ENCODE measurements at places on chromosomes 5 and 9.
A peak's percentile ranks its signal among the peaks of the same experiment; 100 is the strongest.

- DNase-seq, result no peak
Observed at GRCh38 chr5:180130876-180131740, 59.5 kb upstream of the RNF130 start.

DNA sequence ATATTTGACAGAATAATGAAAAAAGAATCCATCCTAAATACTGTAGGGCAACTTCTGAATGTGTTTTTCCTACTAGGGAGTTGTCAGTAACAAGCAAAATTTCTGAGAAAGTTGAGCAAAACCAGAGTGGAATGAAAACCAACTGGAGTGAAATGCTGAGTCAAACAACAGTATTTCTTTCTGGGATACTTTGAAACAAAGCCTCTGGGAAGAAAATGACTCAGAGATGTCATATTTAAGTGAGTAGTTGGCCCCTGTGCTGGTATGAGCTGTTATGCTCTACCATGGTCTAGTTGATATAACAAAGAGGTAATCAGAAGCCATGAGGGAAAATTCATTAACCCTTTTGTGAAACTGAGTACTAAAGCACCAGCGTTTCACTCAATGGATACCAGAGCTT, 372.1 kb upstream of the C9orf72 start:
- no peak for DNase-seq

DNA sequence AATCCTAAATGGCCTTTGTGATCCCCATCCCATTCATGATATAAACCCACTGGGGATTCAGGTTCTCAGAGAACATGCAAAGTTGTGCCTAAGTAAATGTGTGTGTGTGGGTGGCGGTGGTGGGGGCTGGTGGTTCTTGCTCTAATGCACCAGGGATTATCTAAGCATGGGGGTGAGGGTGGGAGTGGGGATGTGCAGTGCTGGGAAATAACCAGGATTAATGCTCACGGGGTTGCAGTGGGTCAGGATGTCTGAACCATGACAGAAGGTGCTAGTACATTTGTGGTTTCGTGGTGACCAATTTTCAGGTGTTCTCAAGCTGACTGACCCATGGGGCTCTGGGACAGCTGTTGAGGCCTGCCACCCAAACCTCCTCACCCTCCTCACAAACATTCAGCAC, 101.0 kb downstream of the ZNF608 start:
- peak; percentile 65 for DNase-seq

GRCh38 chr9:70031141-70031545, 12.5 kb upstream of the MAMDC2 start:
- DNase-seq, result no peak

GRCh38 chr9:36100532-36100931, 36.0 kb upstream of the GLIPR2 start:
- no peak for DNase-seq

DNA sequence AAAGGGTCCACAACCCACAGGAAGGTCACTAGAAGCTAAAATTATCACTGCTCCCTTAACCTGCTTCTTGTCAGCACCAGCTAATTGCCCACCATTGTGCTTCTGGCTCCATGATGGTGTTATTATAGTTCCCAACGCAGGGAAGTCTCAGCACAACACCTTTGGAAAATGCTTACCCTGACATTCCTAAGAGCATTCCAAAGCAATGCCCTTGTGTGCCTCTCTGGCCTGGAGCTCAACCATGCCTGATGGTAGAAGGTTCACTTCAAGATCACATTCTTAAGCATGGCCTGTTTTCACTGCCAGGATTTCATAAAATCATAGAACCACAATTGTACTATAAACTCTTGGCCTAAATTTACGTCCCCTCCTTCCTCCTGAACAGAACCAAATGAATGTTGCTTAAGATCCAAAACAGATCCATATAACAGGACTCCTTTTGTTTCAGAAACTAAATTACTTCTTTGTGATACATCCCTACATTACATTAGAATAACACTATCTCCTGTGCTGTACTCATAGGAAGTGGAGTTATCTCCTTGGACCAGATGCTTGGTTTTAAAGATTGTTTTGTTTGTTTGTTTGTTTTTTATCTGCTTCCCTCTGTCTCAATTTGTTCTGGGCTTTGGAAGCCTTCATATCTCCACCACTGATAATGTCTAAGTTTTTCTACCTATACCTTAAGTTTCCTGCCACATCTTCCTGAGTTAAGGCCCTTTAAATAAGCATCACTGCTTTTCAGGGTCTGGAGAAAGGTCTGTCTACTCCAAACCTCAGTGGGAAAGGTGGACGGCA, 32.1 kb downstream of the ARL15 start:
- DNase-seq, result no peak

DNA sequence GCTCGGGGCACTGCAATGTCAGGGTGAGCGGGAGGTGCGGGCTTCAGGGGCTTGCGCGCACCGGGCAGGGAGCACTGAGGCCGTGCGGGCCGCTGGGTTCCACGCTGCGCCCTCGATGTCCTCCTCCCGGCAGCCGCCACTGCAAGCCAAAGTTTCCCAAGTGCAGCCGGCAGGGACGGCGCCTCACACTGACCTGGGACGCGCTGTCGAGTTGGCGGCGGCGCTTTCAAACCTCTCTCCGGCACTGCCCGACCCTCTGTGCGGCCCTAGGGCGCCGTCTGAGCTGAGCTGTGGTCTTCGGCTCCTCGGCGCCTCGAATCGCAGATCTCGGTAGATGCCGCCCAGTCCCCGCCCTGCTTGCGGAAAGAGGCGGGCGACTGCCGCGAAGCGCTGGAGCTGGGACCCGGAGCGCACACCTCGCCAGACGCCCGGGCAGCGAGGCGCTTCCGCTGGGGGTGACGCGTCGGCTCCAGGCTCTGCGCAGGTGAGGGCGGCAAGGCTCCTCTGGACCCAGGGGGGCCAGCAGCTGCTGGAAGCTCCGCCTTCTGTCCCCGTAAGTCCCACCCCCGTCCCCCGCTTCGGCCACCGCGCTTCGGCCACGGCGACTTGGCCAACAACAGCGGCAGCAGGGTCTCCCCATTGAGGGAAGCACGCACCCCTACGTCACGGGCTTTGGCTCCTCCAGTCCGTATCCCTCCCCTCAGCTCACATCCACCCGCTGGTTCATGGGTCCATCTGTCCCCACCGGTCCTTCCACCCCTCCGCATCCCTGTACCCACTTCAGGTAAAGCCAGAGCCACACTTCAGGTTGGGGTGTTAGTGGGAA, at the start of gene ANKRD34B:
Gene ANKRD34B, minus strand, starts transcription at position 320 of the 826 bp plus-strand sequence. CDS start 10,261 bp downstream, outside the sequence.
- DNase-seq, result peak; percentile 80

All from germinal center (tissue), 1 donor.